ENCODE measurements at places on chromosomes 3 and 15.

DNA sequence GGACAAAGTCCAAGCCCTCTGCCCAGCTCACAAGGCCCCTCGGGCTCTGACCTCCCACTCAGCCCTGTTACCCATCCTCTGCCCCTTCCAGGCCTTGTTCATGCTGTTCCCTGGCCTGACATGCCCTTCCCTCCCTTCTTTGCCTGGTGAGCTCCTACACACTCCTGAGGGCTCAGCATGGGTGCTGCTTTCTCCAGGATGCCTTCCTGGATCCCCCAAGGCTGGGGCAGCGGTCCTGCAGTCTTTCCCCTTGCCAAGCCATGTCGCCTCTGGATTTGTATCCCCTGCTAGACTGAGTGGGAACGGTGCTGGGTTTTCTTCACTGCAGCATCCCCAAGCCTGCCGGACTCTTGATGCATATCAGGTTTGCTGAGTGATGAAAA is 35.9 kb downstream of the FAM3D start:
- no peak for DNase-seq

DNA sequence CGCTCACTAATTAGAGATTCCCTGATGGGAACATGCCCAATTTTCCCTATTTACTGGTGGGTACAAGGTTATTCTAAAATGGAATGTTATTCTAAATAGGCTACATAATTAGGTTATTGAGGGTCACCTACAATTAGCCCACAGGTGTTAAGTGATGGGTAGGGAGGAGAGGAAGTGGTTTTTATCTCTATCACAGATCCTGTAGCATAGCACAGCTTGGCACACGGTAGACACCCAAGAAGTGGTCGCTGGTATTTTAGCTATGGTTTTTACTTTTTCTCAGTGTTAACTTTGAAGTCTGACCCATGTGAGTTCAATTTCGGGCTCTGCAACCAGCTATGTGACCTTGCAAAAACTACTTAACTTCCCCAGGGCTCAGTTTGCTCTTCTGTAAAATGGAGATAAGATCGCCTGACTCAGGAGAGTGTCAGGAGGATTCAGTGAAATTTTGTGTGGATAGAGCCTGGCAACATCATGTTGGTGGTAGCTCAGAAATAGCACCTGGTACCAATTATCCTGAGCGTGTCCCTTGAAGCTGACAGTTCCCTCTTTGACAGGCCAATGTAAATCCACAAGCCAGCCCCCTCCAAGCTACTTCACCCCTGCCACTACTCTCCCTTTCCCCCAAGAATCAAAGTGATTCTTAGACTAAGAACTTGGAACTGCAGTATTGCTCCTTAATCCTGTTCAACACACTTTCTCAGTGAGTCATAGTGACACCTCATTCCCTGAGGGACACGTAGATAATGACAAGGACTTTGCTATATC is 8.7 kb upstream of the LMCD1 start:
- DNase-seq = peak; percentile 77

DNA sequence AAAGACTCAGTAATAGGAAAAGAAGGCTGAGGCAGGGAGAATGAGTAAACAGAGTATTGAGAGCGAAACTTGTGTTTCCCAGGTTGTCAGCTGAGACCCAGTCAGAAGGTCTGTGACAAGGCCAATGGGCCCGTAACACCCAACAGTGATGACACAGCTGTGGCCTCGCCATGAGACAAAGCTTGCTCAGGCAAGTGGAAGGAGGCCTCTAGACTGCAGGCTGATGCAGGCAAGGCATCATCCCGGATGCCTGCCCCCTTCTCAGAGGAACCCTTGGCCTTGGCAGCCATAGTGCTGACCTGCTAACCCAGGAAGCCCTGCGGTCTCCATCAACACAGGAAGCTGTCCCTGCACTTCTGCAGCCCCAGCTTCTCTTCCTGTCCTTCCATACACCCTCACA is 15.4 kb downstream of the RAB6B start:
- DNase-seq = no peak

GRCh38 chr3:128804017-128804810 is 75.2 kb upstream of the ACAD9 start:
- peak; percentile 51 for DNase-seq

DNA sequence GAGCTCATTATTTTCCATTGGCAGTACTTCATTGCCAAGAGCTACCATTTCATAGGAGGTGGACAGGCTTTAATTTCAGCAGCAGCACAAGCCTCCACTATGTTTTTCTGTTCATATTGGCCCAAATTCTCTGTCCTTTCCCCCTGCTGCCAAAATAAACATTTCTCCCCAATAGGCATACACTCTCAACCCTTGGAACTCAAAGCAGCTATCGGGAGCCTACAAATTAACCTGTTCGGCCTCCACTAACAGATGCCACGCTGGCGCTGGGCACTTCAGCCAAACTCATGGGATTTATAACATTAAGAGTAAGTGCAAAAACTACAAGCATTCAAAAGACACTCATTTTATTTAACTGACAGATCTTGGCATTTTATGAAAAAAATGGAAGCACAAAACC is 95.7 kb downstream of the NSUN3 start:
- DNase-seq = no peak

- DNase-seq = no peak
Observed at GRCh38 chr15:81375461-81375860, 1.4 kb upstream of the TMC3 start.

All from RCC 7860 (cell line).